ENCODE measurements at places on chromosomes 12 and 14. TPM values are rescaled to one million over a fixed set of nuclear protein-coding genes. Genes with fewer than 3 reads are reported as not detected.

Gene AKAP6
- polyA plus RNA-seq: 20.4 TPM

Gene CCDC38
- 0.03 TPM for polyA plus RNA-seq

Gene ARMH4
- polyA plus RNA-seq: 2.5 TPM

Gene SOS2
- 8.8 TPM for polyA plus RNA-seq

Gene CRY1
- 4.3 TPM for polyA plus RNA-seq

All from heart left ventricle (tissue), 16 donors.